Activated CD4-positive, alpha-beta T cell treated with anti-CD3 and anti-CD28 coated beads, Interleukin-2, amount 50 U/mL, for 4 hours (primary cell): ENCODE measurements at places on chromosomes 3 and 15.

GRCh38 chr3:192684151-192684550, 43.2 kb downstream of the FGF12 start:
- no peak for DNase-seq

DNA sequence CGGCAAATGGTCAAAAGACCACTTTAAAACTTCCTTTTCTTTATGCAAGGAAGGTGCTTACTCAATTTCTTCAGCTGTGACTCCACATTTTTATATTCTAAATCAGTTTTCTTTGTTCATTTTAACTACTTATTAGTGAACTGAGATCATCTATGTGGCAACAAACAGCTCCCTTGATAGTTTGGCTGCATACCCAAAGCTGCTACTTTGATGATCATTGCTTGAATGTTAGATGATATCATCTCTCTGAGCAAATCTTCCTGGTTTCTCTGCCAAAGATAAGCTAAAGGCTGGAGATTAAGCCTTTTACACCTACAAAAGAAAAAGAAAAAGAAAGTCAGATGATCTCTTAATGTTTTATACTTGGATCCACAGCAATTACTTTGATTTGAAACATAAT, 95.5 kb downstream of the DPH6 start:
- DNase-seq, result no peak

GRCh38 chr3:107345822-107346405, 31.3 kb upstream of the CCDC54 start:
- DNase-seq, result no peak

DNA sequence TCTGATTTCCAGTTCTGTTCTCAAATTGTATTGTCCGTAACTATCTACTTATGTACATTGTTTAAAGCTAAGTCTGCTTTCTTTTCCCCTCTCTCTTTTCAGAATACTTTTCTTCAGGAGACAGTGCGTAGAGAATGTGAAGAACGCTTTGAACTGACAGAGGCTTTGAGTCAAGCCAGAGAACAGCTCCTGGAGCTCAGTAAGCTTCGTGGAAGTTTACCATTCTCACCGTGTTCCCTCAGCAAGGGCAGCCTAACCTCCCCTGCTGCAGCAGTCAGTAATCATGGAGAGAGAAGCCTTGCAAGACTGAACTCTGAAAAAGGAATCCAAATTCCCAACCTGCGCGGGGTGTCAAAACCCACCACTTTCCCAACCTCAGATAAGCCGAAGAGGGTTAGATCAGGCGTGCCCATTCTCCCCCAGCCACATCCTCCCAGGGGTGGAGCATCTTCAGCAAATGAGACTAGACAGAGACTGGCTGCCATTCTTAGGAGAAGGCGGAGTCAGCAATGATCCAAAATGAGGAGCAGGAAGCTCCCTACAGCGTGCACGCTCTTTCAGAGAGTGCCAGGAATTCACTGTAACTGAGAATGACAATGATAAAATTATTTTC, 114.6 kb downstream of the CCNL1 start:
- DNase-seq, result no peak

GRCh38 chr3:47841786-47842349, 38.9 kb downstream of the DHX30 start:
- no peak for DNase-seq

- no peak for DNase-seq
These were observed 161.0 kb upstream of the HES1 start for GRCh38 chr3:193974671-193975535.

DNA sequence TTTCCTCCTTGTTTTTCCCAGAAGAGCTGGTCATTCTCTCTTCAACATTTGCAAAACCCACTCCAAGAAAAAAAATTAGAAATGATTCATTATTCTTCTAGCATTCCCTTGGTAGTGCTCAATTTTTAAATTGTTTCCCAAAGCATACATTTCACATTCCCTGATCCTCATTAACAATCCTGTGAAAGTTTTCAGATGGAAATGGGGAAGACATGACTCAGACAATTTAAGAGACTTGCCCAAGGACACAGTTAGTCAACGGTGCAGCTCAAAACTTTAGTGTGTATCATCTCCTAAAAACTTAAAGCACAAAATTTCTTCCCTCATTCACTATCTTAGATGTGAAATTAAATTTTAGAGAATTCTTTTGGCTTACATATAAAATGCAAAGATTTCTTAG, 17.1 kb upstream of the ABI3BP start:
- no peak for DNase-seq

GRCh38 chr15:99504071-99504822, 61.5 kb upstream of the MEF2A start:
- no peak for DNase-seq

DNA sequence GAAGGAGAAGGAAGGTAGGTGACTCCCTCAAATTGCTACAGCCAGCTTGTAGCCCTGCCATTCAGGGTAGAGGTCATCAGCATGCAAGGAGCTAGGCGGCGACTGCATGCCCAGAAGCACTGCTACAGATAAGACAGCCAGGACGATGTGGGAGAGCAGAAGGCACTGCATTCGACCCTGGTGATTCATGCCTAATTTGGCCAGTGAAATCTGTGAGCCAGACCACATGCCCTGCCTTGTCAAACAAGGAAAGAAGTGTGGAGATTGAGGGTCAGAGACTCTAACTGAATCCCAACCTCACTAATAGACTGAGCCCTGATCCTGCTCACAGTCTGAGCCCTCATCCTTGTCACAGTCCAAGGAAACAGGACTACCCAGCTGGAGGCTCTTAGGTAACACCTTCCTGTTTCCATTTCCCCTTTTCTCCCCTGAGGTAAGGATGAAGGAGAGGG, 86.6 kb downstream of the LINGO1 start:
- no peak for DNase-seq

GRCh38 chr3:5709714-5710113, 522.2 kb downstream of the EDEM1 start:
- no peak for DNase-seq

GRCh38 chr3:133675631-133676335, 14.0 kb upstream of the TOPBP1 start:
- DNase-seq, result no peak

- no peak for DNase-seq
These were observed 50.4 kb upstream of the FILIP1L start for GRCh38 chr3:100164743-100165142.

GRCh38 chr15:53068636-53069035, 278.5 kb upstream of the ONECUT1 start:
- DNase-seq, result no peak

- no peak for DNase-seq
These were observed 118.8 kb upstream of the DAZL start for GRCh38 chr3:16723978-16724377.

DNA sequence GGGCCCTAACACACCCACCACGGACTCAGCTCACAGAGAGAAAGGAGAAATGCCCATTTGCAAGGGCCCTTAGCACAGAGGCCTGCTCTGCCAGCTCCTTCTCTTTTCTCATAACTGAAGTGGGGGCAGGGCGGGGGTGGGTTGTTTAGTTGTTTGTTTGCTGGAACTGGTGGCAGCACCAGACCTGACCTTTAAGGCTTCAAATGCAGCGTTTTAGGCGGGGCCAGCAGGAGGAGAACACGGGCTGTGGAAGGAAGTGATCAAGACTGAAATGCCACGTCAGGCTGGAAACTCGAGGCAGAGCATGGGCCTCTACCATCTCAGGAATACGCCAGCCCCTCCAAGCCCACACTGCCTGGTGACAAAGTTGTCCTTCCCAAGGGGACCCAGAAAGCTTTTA, 9.3 kb downstream of the CACNA2D2 start:
- DNase-seq, result no peak

GRCh38 chr15:70723122-70723422, 40.3 kb downstream of the UACA start:
- no peak for DNase-seq

DNA sequence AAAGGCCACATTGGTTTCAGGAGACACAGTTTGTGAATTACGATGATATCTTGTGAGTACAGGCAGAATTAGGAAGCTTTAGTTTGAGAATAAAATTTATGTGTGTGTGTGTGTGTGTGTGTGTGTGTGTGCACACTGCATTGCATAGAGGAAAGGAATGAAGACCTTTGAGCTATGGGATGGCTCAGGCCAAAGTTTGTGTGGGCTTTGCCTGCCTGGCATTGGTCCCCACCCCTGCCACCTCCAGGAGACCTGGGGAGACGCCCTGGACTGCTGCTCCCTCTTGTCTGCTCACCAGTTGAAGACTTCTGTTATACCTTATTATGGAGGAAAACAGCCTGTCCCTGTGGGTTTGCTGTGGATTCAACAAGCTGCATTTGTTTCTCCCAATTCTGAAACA, 37.2 kb downstream of the TIGIT start:
- no peak for DNase-seq

DNA sequence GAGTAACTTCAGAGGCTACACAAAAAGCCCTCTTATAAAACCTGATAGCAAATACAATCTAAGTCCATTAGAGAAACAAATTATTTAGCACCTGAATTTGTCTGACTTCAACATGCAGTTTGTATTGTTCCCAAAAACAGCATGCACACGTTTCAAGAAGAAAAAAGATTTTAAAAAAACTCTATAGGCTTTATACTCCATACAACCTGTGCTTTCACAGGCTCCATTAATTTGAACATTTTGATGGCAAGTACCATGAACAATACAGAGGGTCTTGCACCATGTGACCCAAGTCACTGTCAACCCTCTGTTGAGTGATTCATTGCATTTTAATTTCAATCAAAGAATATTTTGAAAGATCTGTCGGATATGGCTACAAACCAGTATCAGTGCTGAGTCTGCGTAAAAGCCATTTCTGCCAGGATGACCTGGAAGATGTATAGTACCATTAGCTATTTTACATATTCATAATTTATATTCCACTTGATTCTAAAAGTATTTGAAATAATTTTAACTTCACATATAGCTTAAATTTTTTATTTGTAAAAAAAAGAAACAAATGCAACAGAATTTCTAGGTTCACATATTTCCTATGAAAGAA, 13.2 kb downstream of the ANXA2 start:
- DNase-seq, result no peak

DNA sequence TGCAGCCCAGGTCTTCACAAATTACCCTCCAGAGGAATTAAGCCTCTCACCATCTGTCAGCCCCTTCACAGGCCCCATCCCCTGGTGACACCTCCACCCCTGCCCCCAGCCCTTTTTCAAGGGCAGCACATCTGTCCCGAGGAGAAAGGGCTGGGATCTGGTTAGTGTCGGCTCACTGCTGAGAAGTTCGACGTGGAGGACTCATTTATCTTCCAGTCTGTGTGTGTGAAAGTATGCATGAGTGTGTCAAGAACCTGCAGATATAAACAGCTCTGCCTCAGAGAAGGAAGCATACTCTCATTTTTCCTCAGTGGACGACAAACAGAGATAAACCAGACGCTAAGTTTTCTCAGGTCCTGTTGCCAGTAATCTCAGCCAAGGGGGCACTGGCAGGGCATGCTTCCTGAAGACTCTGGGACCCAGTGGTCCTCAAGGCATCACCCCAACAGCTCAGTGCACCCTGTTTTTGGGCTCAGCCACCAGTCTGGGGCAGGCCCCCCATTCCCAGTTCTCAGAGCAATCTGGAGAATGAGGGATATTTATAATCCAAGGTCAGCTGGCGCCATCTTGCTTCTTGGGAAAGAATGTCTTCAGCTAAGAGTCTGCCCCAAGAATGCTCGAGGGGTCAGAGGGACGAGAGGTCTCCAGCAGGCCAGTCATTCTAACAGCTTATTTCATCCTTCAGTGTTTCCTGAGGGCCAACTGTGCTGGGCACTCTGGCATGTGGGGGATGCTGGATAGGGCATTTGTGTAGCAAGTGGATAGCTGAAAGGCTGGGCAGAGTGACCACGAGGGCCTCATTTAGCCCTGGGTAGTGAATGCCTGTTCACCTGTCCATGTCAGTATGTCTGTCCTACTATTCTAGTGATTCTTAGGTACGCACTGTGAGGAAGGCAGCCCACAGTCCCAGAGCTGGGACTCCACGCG, 73.6 kb downstream of the ADCY5 start:
- DNase-seq, result no peak

GRCh38 chr15:67967871-67968431, 86.2 kb upstream of the PIAS1 start:
- no peak for DNase-seq

DNA sequence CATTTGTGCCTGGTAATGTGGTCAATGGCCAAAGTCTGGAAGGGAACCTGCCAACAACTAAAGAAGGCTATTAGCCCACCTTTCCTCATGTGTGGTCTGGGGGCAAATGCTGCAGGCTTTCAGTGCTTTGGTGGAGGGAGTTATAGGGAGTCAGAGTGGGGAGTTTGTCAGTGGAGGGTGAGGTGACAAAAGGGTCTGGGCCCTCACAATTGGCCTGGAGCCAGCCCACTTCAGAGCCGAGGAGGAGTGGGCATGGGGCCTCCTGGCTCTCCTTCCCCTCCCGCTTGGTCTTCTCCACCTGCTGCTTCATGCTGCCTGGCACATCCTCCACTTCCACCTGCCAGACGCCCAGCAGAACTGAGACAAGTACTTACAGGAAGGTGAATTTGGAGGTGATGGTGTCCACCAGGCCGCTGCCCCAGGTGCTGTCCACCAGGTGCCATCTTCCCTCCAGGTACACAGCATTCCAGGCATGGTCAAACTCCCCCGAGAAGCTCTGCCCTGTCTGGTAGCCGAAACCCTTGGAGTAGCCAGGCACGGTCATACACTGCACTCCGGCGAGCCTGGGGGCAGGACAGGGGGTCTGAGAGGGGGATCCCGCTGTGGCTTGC, 40.9 kb downstream of the KY start:
- no peak for DNase-seq

DNA sequence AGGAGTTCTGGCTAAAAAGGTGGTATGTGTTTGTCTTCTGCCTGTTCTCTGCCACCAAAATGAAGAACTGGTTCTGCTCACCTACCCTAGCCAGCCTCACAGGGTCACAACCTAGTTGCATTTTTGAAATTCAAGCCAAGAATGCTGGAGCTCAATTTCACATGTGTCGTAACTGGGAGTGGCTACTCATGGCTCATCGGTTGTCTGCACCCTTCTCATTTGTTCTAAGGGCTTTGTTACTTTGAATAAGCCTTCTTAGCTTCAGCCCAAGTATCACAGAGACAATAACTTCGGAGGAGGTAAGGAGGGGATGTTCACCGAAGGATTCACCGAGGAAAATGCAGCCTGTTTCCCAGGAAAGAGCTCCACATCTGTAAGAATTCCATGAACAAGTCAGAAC, 134.3 kb upstream of the RARB start:
- DNase-seq, result no peak

DNA sequence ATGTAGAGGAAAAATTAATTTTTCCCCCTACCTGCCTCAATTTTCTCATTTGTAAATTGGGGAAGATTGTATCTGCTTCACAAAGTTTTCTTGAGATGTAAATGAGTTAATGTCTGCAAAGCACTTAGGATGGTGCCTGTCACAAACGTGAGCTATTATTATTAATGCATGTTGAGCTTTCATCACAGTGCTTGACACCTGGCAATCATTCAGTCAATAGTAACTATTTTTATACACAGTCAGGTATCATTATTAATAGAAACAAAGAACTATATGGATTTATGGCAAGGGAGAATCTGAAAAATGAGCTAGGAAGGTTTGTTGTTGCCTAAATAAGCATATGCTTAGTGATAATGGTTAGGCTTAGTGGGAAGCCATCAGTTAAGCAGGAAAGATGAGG, 238.2 kb upstream of the GRM7 start:
- DNase-seq, result no peak
